Left renal pelvis (tissue), 4 donors: ENCODE measurements at places on chromosomes 11 and 22. TPM values are rescaled to one million over a fixed set of nuclear protein-coding genes. Genes with fewer than 3 reads are reported as not detected.

The CCDC157 gene
- 5.1 TPM for polyA plus RNA-seq

DNA sequence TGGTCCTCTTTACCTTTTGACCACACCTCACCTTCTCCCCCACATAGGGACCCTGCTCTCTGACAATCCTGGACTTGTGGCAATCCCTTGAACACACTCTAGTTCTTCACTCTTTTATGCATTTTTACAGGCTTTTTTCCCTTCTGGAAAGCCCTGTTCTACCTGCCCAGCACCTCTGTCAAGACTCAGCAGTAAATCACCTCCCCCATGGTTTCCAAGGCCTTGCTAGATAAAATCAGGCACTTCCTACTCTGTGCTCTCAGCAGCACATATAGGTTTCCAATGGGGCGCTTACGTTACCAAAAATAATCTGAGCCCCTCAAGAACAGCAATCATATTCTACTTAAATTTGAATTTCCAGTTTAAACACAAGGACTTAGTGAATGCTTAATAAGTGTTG lies 53.9 kb downstream of the ETS1 start:
- no peak for DNase-seq

DNA sequence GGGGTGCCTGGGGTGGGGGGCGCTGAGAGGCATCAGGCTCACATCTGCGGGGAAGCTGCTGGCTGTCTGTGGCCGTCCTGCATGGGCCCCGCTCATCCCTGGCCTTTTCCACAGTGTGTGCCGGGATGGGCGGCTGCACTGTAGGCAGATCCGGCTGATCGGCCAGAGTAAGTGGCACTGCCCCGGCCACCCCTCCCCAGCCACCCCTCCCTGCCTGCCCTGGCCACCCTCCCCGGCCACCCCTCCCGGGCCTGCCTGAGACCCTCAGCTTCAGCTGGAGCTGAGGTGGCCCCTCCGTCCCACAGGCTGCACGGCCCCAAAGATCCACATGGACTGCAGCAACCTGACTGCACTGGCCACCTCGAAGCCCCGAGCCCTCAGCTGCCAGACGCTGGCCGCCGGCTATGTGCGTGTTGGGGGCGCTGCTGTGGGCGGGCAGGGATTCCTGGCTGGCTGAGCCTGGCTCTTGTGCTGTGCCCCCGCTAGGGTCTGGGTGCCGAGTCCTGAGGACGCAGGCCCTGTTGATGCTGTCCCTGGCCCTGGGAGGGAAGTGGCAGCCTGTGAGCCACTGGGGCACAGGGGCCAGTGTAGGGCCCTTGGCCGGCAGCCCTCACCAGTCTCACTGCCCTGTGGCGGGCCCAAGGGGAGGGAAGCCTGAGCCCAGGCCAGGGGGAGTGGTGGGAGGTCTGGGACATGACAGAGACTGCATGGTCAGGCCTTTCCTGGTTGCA lies 10.9 kb downstream of the MUC2 start:
- no peak for DNase-seq

The TRIM64 gene
- not detected for polyA plus RNA-seq
